Thoracic aorta (tissue), 2 donors: ENCODE measurements at places on chromosomes 4 and X.

GRCh38 chrX:53294024-53294648, 12.8 kb upstream of the IQSEC2 start:
- no peak for DNase-seq

DNA sequence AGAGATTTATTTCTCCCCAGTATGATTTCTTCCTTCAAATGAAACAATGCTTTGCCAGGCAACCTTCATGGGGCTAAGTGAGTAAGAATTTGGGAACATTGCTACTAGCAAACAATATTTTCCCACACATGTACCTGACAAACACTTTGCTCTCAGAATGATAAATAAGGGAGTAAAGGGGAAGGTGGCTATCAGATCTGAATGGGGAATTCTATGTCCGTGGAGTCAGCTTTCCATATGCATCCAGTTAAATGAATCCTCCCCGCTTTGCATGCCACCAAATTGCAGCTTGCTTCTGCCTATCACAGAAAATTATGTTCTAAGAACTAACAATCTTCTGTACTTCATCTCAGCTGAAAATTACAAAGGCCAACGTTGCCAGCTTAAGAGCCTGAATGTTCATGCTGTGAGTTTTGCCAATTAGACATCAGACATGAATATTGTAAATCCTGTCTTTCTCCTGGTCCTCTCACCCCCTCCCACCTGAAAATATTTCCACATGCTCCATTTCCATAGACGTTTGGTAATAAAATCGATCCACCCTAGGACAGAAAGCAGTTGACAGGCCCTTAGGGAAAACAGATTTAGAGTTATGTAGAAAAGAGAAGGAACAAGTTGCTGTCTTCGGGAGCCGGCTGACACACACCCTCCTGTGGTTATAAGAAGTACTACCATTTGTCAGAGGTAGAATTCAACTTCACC, 6.3 kb downstream of the MEPE start:
- DNase-seq, result no peak

- DNase-seq, result no peak
Observed at GRCh38 chr4:83358410-83358809, 23.8 kb upstream of the HPSE start.

DNA sequence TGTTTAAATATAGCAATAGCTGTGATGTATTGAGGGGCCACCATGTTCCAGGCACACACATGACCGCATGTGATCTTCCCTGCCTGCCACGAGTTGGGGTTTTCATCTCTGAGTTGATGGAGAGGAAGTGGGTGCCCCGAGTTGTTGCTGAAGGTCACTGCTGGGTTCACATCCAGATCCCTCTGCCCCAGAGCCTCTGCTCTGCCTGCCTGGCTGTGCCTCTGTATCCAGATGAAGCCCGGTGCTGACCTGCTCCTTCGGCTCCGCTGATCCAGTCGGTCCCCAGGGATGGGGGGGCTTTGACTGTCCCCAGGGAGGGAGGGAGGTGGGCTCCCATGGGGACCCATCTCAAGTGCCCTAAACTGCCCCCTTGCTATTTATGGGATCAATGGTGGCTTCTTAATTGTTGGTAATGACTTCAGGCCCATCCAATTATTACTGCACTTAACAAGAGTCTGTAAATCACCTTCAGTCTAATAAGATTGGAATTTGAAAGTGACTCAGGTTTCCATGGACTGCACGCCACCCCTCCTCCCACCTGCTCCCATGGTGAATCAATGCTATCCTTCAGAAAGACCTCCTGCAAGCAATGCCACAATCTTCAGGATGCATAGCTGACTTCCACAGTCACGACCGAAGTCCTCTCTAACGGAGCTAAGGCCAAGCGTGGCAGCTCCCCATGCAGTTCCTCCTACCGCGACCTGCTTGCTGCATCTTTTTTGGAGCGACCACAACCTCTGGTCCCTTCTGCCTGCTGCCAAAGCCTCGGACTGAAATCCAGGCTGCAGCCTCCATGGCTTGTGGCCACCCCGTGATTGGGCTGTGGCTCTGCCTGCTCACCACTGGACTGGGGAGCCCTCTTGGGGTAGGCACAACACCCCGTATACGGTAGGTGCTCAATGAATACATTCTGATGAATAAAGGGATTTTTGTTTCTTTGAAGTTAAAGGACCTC, 73.1 kb downstream of the CPZ start:
- no peak for DNase-seq

- DNase-seq, result no peak
Observed at GRCh38 chr4:174133551-174133950, 149.9 kb downstream of the FBXO8 start.

DNA sequence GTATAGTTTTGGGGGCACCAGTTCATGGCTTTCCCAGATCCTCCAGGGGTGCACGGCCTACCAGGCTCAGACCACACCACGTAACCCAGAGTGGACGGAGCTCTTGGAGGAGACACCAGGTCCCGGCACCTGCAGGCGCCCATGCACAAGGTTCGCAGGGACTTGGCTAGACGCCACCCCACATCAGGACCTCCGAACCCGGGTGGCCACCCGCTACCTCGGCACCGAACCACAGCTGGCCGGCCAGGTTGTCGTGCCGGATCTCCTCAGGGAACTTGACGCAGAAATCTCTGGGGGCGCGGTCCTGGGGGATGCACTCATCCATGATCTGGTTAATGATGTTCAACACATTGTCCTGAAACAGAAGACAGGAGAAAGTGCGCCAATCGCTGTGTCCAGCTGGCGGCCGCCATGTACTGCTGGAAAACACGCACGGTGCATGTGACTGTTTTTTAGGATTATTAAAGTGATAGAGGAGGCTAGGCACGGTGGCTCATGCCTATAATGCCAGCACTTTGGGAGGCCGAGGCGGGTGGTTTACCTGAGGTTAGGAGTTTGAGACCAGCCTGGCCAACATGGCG, 77.1 kb downstream of the ZFYVE28 start:
- no peak for DNase-seq
